ENCODE measurements at places on chromosomes 2 and 18.

GRCh38 chr2:189111063-189111715 lies 68.4 kb downstream of the COL5A2 start:
- DNase-seq = no peak

GRCh38 chr18:62713651-62714247 lies 1.6 kb upstream of the PHLPP1 start:
- DNase-seq = no peak

DNA sequence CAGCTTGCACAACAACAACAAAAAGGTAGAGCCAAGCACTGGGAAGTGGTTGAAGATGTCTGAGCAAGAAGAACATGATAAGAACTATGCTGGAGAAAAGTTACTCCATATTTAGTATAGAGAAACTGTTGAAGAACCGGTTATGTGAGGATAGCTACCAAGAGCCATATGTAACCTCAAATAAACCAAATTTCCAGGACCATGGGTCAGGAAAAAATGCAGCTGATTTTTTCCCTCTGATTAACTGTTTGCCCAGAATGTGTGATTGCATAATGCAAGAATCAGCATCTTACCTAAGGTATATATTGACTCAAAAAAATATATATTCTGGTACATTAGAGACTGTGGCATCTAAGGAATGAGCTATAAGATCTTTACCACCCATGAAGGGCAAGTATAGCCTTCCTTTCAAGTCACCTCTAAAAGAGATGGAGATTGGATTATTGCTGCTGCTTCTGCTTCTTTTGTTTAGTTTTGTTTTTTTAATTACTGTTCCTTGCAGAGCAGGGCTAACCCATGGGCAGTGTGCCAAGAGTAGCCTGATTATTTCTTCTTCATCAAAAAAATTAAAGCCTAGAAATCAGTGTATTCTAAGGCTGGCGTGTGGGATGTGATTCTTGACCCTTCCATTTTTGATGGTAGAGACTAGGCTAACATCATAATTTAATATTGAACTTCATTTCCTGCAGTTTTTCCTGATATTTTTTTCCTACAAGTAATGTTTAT lies 76.9 kb upstream of the MAP3K20 start:
- no peak for DNase-seq

- DNase-seq = no peak
Measured at GRCh38 chr2:232465061-232465460, 9.1 kb downstream of the ALPI start.

GRCh38 chr2:5026571-5027234 lies 665.5 kb upstream of the SOX11 start:
- no peak for DNase-seq

DNA sequence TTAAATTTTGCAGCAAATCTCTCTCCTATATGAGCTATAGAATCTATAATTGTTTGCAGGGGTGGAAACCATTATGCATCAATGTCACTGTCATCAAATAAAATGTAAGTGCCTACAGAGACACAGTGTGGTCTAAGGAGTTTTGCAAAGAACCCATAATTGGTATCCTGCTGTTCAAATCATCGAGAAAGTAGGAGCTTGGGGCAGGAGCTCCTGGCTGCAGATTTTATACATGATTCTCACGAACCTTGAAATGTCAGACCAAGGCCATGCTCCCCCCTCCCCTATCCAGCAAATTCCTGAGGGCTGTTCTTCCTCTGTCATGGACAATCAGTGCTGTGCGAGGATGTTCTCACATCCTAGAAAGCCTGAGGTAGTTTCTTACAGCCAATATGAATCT lies 119.5 kb upstream of the CYRIA start:
- DNase-seq = no peak

- no peak for DNase-seq
Measured at GRCh38 chr2:88180605-88181240, 10.6 kb downstream of the THNSL2 start.

- no peak for DNase-seq
Measured at GRCh38 chr2:9979977-9980376, 28.5 kb downstream of the GRHL1 start.

DNA sequence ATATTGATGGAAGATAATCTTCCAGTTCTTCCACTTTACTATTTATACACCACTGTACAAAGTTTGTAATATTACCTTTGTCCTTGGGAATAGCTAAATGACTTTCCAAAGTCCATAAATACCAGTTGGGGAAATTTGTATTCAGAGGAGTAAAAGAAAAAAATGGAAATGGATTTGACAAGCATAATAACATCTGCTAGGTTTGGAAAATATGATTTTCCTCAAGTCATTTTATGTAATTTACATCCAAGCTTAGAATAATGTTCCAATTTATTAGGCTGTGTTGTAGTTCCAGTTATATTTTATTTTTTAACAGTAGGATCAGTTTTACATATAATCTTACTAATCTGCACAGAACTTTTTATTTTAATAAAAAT lies 563.0 kb upstream of the PKDCC start:
- no peak for DNase-seq

DNA sequence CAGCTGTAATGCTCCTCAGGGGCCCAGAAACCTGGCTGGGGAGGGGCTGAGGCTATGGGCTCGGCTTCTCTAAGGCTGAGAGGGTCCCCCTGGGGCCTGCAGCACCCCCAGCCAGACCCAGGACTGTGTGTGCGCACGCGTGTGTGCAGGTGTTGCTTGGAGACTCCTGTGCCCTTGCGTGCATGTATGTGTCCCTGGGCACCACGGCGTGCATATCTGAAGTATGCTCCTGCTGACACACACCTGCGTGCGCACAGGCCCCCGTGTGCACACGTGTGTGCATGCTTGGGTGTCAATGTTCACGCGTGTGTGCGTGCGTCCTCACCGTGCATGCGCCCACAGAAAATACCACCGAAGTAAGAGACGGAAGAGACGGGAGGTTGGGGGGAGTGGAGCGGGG lies 14.9 kb upstream of the ECEL1 start:
- DNase-seq = no peak

DNA sequence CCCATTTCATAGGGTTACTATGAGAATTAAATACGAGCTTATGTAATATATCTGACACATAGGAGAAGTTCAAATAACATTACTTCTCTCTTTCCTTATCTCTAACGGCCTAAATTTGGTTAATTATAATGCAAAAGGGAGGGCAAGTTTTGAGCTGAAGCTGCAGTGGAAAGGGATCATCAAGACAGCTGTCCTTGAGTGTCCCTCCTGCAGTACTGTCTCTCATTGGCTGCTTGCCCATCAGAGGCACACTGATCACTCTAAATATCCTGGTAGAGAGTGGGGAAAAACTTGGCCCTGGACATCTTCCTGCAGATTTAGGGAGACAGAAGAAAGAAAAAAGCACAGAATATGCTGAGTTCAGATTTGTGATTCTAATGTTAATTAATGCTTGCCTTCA lies 186.0 kb downstream of the CAMKMT start:
- no peak for DNase-seq

GRCh38 chr2:37466533-37467222 lies 122.2 kb downstream of the QPCT start:
- no peak for DNase-seq

- DNase-seq = no peak
Measured at GRCh38 chr2:156352911-156353310, 20.4 kb upstream of the NR4A2 start.

GRCh38 chr18:63562284-63562683 lies 20.1 kb downstream of the SERPINB12 start:
- DNase-seq = no peak

DNA sequence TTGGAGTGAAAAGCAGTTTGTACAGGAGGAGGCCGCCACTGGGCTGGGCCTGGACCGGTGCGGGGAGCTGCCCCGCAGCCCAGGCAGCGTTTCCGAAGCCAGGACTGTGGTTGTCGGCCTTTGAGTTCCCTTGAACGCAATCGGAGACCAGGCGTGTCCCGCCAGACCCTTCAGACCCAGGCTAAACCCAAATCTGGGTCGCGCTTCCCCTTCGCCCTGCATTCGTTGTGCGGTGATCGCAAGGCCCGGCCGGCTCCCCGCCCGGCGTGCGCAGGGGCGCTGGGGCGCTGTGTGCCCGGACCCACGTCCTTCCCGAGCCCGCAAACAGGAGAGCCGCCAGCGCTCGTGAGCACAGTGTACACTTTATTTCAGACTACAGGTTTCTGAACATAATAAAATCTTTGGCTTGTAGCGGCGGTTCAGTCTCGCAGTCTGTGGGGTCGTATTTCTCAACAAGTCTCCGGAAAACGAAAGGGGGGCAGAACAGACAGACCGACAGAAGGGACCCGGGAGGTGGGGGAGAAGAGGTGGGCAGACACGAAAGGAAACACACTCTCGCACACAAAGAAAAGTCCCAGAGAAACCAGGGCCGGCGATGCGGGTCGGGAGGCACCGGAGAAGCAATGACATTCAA lies 5.5 kb downstream of the EN1 start:
- DNase-seq = no peak

- DNase-seq = no peak
Measured at GRCh38 chr18:8264861-8265411, 344.3 kb upstream of the RAB12 start.

DNA sequence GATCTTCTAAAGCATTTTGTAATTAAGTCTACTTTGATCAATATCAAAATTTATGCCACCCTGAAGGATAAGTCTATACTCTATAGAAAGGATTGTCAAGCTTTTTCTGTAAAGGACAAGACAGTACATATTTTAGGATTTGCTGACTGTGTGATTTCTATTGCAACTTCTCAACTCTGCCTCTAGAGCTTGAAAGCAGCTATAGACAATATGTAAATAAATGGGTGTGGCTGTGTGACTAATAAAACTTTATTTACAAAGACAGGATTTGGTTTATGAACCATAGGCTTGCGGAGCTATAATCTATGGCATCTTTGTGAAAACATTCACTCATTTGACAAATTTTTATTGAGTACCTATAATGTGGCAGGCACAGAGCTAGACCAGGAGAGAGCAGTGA lies 18.4 kb downstream of the UPP2 start:
- DNase-seq = no peak
